ENCODE measurements at places on chromosomes 1 and 21. TPM values are rescaled to one million over a fixed set of nuclear protein-coding genes. Genes with fewer than 3 reads are reported as not detected.

Gene A3GALT2
- not detected for total RNA-seq

Gene SPATA17
- not detected for total RNA-seq

Gene CLEC20A
- not detected for total RNA-seq

Gene PLA2G4A
- total RNA-seq = 13.7 TPM

Gene COG2
- total RNA-seq = 25.2 TPM

Gene NUP210L
- 0.12 TPM for total RNA-seq

Gene RXFP4
- total RNA-seq = not detected

Gene ARHGEF10L
- total RNA-seq = 59.0 TPM

Gene TGFB2
- 3.5 TPM for total RNA-seq

Gene SPRR4
- not detected for total RNA-seq

Gene RAB25
- total RNA-seq = not detected

Gene SMPDL3B
- total RNA-seq = 0.63 TPM

Gene UTS2
- not detected for total RNA-seq

Gene OPTC
- total RNA-seq = not detected

- DNase-seq = no peak
Observed at GRCh38 chr1:43214501-43215444, 42.6 kb downstream of the CFAP57 start.

GRCh38 chr1:158972841-158973240 is 36.9 kb upstream of the IFI16 start:
- no peak for DNase-seq

DNA sequence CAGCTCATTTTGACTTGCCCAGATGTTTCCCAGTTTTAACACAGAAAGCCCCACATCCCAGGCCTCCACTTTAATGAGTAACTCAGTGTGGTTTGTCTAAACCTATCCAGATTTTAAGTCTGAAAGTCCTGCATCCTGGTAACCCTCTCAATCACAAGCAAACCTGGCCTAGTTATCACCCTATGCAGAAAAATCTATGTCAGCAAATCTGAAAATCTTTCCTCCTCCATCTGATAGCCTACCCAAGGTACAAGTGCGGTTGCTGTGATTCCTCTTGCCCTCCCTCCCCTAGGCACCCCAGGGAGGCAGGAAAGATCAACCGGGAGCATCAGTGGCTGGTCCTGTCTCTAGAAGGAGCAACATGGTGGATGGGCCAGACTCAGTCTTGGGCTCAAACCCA is 163.7 kb downstream of the IGSF21 start:
- no peak for DNase-seq

GRCh38 chr21:27713154-27714109 is 746.5 kb upstream of the ADAMTS5 start:
- DNase-seq = no peak

DNA sequence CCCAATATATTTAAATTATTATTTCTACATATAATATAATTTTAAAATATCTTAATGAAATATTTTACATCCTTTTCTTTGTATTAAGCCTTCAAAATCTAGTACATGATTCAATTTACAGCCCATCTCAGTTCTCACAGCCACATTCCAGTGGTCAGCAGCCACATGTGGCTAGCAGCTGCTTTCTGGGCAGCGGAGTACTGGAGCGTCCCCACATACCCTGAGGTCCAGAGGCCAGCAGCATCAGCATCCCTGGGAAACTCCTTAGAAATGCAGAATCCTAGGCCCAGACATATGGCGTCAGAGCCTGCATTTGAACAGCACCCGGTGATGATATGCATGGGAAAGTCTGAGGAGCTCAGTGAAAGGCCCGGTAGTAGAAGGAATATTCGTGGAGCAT is 8.6 kb upstream of the LHX4 start:
- no peak for DNase-seq

GRCh38 chr1:153429266-153430165 is 13.2 kb downstream of the S100A7A start:
- no peak for DNase-seq

- DNase-seq = no peak
Observed at GRCh38 chr1:177427811-177428210, 257.1 kb downstream of the BRINP2 start.

DNA sequence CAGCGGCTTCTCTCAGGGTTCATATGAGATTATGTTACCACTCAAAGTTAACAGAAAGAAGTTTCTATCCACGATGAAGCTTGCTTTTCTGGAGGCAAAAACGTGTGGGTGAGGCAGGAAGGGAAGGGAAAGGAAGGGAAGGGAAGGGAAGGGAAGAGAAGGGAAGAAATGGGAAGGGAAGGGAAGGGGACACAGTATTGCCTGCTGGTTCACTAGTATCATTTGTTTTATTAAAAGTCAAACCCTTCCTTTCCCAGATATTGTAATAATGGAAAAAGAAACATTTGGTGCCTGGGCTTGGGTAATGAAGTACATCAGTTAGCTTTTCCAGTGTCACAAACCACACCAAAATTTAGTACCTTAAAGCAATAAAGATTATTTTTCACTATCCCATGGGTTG is 18.0 kb upstream of the MROH9 start:
- DNase-seq = no peak

GRCh38 chr1:231836227-231836893 is 209.8 kb downstream of the DISC1 start:
- no peak for DNase-seq

GRCh38 chr1:7768583-7768982 is 2.5 kb upstream of the VAMP3 start:
- no peak for DNase-seq

DNA sequence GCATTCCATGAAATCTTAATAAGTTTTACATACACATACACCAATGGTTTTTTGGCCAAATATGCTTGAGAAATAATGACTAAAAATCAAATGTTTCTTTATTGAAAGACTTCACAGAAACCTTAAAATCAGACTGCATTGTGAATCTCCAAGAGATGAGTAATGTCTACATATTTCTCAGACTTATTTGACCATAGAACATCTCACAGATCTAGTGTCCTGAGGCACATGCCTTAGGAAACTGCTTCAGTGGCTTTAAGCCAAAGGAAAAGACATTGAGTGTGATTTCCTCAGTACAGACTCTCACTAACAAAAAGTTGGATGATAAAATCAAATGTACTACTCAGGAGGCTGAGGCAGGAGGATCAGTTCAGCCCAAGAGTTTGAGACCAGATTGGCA is 6.2 kb upstream of the C1orf105 start:
- DNase-seq = no peak

DNA sequence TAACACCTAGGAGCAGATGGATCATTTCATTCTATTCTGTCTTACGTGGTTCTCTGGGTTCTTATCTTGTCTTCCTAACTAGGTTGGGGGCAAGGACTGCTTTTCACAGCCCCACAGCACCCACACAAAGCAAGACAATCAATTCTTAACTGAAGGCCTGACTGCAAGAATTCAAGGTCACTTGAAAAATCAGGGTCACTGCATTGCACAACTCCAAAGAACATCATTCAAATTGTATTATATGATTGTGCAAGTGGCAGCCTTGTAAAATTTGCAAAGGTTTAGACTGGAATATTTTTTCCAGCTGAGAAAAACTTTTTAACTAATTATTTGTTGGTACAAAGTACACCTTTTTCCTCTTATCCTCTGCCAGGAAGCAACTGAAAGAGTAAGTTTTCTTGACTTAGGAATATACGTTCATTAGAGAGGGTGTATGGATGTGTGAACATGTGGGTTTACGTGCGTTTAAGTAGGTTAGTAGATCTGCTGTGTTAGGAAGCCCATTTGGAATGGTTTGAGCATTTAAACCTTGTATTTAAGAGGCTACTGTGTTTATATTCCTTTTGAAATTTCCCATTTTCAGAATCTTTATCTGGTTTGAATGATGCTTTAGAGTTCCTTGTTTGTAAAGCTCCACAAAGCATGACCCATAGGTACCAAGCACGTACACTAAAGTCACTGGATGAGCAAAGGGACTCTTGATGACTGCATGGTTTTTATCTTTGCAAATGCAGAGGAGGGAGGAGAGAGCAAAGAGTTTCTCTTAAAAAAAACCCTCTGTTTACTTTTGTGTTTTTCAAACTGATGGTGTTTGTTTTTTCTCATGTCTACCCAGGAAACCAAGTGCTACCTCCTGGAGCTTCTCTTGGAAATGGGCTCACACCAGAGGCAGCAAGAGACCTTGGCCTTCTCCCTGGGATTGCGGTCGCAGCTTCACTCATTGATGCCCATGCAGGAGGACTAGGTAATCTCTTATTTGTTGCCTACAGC is 214.9 kb downstream of the FGGY start:
- no peak for DNase-seq

DNA sequence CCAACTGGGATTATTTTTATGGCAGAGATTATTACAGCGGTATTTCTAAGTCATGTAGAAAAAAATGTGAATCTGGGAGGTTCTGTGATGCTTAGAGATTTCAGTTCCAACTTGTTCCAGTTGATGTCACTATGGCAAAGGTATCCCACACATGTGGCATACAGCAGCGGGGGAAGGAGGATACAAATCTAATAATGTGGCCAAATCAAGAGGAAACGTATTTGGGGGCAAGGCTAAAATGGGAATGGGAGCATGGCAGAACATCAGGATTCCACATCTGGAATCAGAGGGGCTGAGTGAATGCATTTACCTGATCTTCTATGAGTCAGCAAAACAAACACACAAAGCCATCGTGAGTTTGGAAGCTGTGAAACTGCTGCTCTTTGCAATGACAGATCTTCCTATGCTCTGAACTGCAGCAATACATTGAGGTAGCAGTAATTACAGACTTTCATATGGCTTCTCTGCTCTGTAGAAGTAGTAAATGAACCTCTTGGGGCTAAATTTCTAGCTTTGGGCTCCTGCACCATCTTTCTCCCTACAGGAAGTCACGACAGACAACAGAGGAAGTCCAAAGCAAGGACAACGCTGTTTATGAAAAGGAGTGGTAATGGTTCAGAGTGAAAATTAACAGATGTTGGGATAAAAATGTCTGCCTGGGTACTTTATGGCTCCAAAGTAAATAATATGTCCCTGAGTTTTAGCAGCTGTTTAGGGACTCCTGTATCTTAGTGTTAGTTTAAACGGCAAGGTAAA is 55.5 kb downstream of the GABPA start:
- DNase-seq = no peak

- no peak for DNase-seq
Observed at GRCh38 chr1:160580221-160580812, 1.0 kb upstream of the CD84 start.

DNA sequence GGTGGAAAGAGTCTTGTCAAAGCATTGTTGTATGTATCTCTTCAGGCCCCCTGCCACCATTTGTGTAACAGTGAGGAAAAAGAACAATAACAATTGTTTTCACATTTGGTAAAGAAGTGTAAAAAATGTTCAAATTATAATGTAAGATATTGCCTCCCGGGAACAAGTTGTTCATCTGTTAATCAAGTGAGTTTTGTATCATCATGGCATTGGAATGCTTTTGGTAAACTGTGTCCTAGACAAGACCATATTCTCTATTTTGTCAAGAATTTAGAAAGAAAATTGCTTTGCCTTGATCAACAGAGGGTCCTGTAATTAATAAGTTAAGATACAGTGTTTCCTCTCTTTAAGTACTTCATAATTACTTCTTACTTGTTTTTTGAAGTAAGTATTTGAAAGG is 692.0 kb upstream of the NR5A2 start:
- no peak for DNase-seq

GRCh38 chr1:244755673-244756072 is 79.8 kb upstream of the COX20 start:
- DNase-seq = no peak

GRCh38 chr1:38716229-38716628 is 143.3 kb downstream of the RRAGC start:
- DNase-seq = no peak

DNA sequence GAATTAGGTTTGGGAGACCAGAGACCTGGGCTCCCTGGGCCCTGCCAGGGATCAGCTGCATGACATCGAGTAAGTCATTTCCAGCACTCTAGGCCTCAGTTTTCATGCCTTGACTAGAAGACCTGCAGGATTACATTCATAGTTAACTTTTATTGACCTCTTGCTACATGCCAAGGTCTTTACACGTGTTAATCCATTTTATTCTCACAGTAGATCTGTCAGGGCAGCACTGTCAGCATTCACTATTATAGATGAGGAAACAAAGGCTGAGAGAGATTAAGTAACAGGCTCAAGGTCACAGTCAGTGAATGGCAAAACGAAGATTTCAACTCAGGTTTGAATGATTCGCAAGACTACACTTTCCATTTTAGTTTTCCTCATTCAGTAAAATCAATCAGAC is 37.0 kb downstream of the PGM1 start:
- no peak for DNase-seq

GRCh38 chr1:191977874-191978506 is 180.3 kb upstream of the RGS18 start:
- DNase-seq = no peak
